ENCODE measurements at places on chromosomes 16 and 17.
A peak's percentile ranks its signal among the peaks of the same experiment; 100 is the strongest.

- DNase-seq, result peak; percentile 2
- H3K4me1 ChIP-seq, result no peaks in the 10 kb centered on the region
- H3K4me3 ChIP-seq, result no peak overlapping the region
- H3K27me3 ChIP-seq, result no peaks in the 10 kb centered on the region
- no peaks in the 10 kb centered on the region for H3K36me3 ChIP-seq
These were observed 900.0 kb upstream of the GOT2 start for GRCh38 chr16:59634004-59634579.

DNA sequence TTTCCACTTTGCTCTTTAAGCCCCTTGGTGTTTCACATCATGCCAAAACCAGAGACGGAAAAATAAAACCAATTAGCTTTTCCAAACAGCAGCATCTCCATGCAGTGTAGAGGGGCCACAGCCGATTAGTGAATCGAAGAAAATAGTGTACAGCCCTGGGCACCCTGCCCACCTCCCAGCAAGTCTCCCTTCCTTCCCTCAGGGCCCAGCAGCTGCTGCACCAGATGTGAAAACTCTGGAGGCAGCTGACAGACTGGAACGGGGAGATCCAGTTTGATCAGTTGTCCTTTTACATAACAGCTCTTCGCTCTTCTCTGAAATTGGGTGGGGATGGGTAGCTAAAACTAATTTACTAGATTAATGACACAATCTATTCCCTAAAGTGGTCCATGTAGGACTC lies 19.3 kb downstream of the TMEM11 start:
- no peak overlapping the region for H3K4me3 ChIP-seq
- H3K4me1 ChIP-seq, result no peaks in the 10 kb centered on the region
- H3K27ac ChIP-seq, result peak overlapping the region; percentile 37
- peak; percentile 76 for DNase-seq
- no peaks in the 10 kb centered on the region for H3K27me3 ChIP-seq
- peaks cover 48% of the 10 kb centered on the region for H3K36me3 ChIP-seq

DNA sequence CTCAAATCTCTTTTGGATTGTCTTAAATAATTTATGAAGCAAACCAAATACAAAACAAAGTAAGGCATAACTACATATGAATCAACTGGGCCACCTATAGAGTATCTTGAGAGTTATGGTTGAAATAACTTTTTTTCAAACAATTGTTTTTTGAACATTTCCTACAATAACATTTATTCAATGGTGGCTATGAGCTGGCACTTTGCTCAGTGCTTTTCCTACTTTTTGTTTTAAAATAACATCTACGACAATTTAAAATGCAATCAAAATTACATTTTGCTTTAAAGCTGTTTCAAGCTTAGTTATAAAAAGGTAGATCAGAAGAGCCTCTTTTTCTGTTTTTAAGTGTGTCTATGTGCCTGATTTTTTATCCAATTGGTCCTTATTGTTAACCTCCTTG lies 83.8 kb downstream of the SNX11 start:
- H3K27me3 ChIP-seq, result peaks cover 12% of the 10 kb centered on the region
- no peak for DNase-seq
- H3K4me1 ChIP-seq, result no peaks in the 10 kb centered on the region
- H3K27ac ChIP-seq, result no peak overlapping the region
- no peak overlapping the region for H3K4me3 ChIP-seq

DNA sequence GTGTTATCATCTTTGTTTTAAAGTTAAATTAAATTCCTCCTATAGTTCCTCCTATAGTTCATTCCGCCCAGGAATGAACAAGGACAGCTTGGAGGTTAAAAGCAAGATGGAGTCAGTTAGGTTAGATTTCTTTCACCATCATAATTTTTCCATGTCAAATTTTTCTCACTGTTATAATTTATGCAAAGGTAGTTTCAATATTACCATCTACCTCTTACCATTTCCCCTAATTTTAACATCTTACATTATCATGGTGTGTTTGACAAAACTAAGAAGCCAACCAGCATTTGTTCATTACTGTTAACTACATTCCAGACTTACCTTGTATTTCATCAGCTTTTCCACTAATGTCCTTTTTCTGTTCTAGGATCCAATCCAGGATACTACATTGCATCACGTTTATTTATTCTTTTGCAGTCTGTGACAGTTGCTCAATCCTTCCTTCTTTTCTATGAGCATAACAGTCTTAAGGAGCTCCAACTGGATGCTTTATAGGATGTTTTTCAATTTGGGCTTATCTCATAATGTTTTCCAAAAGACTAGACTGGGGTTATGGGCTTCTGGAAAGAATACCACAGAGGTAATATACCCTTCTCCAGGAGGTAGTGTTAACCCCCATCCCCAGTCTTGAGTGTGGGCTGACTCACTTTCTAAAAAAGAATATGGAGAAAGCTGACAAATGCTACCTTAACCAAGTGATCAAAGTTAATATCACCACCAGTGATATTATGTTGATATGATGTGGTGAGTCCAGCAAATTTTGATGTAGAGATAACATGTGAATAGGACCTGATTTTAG lies 158.5 kb downstream of the PPM1E start:
- no peaks in the 10 kb centered on the region for H3K4me1 ChIP-seq
- H3K27me3 ChIP-seq, result no peaks in the 10 kb centered on the region
- no peak overlapping the region for H3K4me3 ChIP-seq
- no peak overlapping the region for H3K27ac ChIP-seq
- H3K36me3 ChIP-seq, result no peaks in the 10 kb centered on the region
- DNase-seq, result no peak

DNA sequence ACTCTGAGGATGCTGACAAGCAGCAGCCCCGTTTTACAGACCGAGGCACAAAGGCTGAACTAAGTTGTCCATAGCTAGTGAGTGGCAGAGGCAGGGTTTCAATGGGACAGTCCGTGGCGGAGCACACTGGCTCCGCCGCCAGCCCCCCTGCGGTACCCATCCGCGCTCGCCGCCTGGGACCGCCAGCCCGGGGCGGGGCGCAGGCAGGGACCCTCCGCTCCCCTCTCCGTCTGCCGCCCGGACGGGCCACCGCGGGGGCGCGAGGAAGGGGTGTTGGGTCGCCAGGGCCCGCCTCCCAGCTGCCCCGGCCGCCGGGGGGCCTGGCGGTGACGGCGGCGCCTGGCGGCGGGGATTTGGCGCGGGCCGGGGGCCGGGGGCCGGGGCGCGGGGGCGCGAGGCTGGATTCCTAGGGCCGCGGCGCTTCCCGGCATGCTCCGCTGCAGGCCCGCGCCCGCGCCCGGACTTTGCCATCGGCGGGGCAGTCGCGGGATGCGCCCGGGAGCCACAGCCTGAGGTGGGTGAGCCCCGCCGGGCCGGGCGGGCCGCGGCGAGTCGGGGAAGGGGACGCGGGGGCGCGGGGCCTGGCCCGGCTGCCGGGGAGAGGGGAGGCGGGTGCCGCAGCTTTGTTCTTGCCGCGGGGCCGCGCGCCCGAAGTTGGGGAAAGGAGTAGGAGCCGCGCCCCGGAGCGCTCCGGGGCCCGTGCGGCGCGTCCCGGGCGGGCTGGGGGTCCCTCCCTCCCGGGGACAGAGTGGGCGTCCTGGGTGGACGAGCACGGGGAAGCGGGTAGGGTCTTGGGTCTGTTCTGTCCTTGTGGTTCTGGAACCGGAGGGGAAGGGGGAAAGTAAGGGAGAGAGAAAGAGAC lies at the start of gene TMEM98:
Gene TMEM98 (plus strand): TSS at position 430 of the 862 bp plus-strand sequence. CDS start 3,376 bp downstream, outside the sequence.
- peaks cover 31% of the 10 kb centered on the region for H3K4me1 ChIP-seq
- no peaks in the 10 kb centered on the region for H3K36me3 ChIP-seq
- peak; percentile 43 for DNase-seq
- peak within 1 kb of the TSS; percentile 83 for H3K4me3 ChIP-seq

- no peak overlapping the region for H3K27ac ChIP-seq
- no peaks in the 10 kb centered on the region for H3K4me1 ChIP-seq
- no peaks in the 10 kb centered on the region for H3K27me3 ChIP-seq
- no peak overlapping the region for H3K4me3 ChIP-seq
- no peaks in the 10 kb centered on the region for H3K36me3 ChIP-seq
These were observed 73.3 kb downstream of the ABCC12 start for GRCh38 chr16:48082516-48082915.

- no peak for DNase-seq
- no peak overlapping the region for H3K4me3 ChIP-seq
- H3K36me3 ChIP-seq, result no peaks in the 10 kb centered on the region
- H3K27ac ChIP-seq, result no peak overlapping the region
- no peaks in the 10 kb centered on the region for H3K4me1 ChIP-seq
- H3K27me3 ChIP-seq, result no peaks in the 10 kb centered on the region
These were observed 191.3 kb downstream of the ZNF18 start for GRCh38 chr17:11805952-11806351.

GRCh38 chr17:73549841-73550430 lies 94.3 kb downstream of the SDK2 start:
- no peak overlapping the region for H3K27ac ChIP-seq
- no peaks in the 10 kb centered on the region for H3K27me3 ChIP-seq
- H3K4me3 ChIP-seq, result no peak overlapping the region

GRCh38 chr17:44280392-44280937 lies 12.5 kb upstream of the SLC4A1 start:
- no peak for DNase-seq
- H3K27ac ChIP-seq, result no peak overlapping the region
- peaks cover 6% of the 10 kb centered on the region for H3K4me1 ChIP-seq
- no peak overlapping the region for H3K4me3 ChIP-seq
- no peaks in the 10 kb centered on the region for H3K27me3 ChIP-seq

- no peak overlapping the region for H3K27ac ChIP-seq
- no peaks in the 10 kb centered on the region for H3K36me3 ChIP-seq
- H3K4me1 ChIP-seq, result no peaks in the 10 kb centered on the region
- H3K27me3 ChIP-seq, result no peaks in the 10 kb centered on the region
- H3K4me3 ChIP-seq, result no peak overlapping the region
These were observed 50.6 kb downstream of the MPHOSPH6 start for GRCh38 chr16:82119405-82119804.

DNA sequence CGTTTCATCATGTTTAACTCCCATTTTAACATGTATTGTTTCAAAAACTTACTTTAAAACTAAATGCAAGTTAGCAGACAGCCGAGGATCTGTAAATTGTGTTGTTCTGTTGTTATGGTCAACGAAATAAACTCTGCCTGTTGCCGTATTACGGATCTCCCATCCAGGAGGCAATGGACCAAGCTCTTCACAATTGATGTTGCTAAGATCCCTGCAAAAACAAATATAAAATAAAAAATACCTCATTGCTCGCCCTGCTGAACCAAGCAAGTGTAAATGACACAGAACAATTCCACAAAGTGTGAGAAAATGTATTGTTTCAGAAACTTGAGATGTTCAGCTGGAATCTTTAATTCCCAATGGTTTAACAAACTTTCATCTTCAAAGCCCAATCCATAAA lies 65.0 kb downstream of the CEP95 start:
- no peak for DNase-seq
- no peaks in the 10 kb centered on the region for H3K27me3 ChIP-seq
- peaks cover 5% of the 10 kb centered on the region for H3K4me1 ChIP-seq
- H3K36me3 ChIP-seq, result peaks cover 19% of the 10 kb centered on the region
- H3K27ac ChIP-seq, result no peak overlapping the region
- no peak overlapping the region for H3K4me3 ChIP-seq

DNA sequence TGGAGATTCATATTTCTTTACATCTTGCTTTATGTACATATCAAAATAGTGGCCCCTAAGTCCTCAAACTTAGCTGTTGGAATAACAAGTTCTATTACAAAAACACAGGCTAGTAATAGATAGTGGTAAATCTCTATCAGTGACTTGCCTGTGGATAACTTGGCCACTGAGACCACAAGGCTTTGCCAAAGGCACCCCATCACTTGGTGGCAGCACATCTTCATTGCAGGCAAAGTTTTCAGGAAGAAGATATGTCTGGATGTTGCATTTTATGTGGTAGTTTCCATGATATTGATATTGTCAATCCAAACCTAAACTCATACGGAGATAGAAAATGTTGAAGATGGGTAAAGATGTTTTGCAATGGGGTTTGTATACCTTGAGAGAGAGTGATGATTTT lies 58.5 kb downstream of the KNOP1 start:
- no peaks in the 10 kb centered on the region for H3K4me1 ChIP-seq
- no peak overlapping the region for H3K27ac ChIP-seq
- H3K27me3 ChIP-seq, result no peaks in the 10 kb centered on the region
- H3K4me3 ChIP-seq, result no peak overlapping the region
- H3K36me3 ChIP-seq, result peaks cover 53% of the 10 kb centered on the region

DNA sequence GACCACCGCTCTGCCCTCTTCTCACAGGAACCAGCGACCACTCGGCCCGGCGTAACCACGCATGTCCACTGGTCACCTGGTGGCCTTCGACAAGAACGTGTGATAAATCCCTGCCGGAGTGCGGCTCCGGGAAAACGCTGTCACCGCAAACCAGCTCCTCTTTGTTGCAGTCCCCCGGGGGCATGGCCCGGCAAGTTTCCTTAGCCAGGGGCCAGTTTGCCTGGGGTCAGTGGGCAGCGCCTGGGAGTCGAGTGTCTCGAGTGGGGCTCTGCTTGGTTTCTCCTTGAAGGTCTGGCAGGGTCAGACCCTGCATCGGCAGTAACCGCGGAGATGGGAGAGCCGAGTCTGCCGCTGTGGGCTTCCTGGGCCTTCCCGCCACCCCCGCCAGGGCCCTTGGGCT lies 52.5 kb downstream of the JPH3 start:
- H3K36me3 ChIP-seq, result no peaks in the 10 kb centered on the region
- H3K4me3 ChIP-seq, result no peak overlapping the region
- H3K27ac ChIP-seq, result no peak overlapping the region
- H3K4me1 ChIP-seq, result no peaks in the 10 kb centered on the region

DNA sequence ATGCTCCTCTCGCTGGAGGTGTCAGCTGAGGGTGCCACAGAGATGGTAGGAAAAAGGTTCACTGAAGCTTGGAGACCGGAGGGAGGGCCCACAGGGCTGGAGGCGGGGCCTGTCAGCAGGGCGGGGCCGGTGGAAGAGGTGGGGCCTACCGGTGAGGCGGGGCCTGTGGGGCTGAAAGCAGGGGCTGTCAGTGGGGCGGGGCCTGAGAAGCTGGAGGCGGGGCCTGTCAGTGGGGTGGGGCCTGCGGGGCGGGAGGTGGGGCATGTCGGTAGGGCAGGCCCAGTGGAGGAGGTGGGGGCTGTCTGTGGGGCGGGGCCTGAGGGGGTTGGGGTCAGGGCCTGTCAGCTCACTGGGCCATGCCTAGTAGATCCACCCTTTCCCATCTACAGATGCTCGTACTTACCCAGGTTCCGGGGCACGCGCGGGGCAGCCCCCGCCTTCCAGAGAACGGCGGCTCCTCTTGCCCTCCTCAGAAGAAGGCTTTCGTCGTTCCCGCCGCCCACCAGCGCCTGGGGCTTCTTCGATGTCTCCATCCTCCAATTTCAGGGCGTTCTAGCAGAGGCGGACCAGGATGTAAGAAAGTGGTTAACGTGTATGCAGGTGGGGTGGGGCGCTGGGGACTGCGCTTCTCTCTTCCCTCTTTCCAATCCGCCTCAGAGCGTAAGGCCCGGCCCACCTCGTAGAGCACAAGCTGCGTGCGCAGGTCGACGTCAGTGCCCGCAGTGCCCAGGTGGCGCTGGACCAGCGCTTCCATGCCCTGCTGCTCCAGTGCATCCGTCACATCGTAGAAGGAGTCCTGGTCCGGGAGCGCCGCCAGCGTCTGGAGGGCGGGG lies 9.8 kb downstream of the TMEM208 start:
- DNase-seq, result peak; percentile 49
- peaks cover 80% of the 10 kb centered on the region for H3K36me3 ChIP-seq
- peaks cover 17% of the 10 kb centered on the region for H3K4me1 ChIP-seq
- peak overlapping the region; percentile 19 for H3K27ac ChIP-seq

- peak; percentile 75 for DNase-seq
- peak overlapping the region; percentile 86 for H3K27ac ChIP-seq
- peaks cover 3% of the 10 kb centered on the region for H3K36me3 ChIP-seq
These were observed 922 bp upstream of the MRPL58 start for GRCh38 chr17:75011401-75012095.

All from stomach (tissue), 19 donors.